Aorta (tissue), 5 donors: ENCODE measurements at places on chromosomes 6 and 20.

GRCh38 chr6:149037051-149037671 is 280.4 kb upstream of the TAB2 start:
- peaks cover 3% of the 10 kb centered on the region for H3K4me1 ChIP-seq
- no peak overlapping the region for H3K27ac ChIP-seq
- H3K4me3 ChIP-seq: no peak overlapping the region
- H3K36me3 ChIP-seq: peaks cover 2% of the 10 kb centered on the region
- no peaks in the 10 kb centered on the region for H3K27me3 ChIP-seq
- no peak for DNase-seq

DNA sequence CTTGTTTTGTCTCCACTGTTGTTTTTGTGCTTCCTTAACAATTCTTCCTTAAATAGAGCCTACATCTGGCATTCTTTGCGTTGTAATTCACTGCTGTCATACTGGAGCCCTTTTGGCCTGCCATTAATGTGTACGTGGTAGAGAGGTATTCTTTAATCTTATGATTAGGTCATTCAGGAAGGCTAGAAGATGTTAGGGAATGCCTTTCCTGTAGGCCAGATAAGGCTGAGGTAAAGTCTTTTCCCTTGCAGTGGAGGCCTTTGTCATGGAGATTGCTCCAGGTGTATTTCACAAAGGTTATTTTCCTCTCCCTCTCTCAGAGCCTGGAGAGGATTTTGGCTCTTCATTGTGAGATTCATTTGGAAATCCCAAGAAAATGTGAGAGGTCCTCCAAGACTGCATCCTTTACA is 146.9 kb downstream of the FUT9 start:
- H3K4me1 ChIP-seq: no peaks in the 10 kb centered on the region
- DNase-seq: no peak
- no peaks in the 10 kb centered on the region for H3K27me3 ChIP-seq
- H3K36me3 ChIP-seq: no peaks in the 10 kb centered on the region
- no peak overlapping the region for H3K27ac ChIP-seq

DNA sequence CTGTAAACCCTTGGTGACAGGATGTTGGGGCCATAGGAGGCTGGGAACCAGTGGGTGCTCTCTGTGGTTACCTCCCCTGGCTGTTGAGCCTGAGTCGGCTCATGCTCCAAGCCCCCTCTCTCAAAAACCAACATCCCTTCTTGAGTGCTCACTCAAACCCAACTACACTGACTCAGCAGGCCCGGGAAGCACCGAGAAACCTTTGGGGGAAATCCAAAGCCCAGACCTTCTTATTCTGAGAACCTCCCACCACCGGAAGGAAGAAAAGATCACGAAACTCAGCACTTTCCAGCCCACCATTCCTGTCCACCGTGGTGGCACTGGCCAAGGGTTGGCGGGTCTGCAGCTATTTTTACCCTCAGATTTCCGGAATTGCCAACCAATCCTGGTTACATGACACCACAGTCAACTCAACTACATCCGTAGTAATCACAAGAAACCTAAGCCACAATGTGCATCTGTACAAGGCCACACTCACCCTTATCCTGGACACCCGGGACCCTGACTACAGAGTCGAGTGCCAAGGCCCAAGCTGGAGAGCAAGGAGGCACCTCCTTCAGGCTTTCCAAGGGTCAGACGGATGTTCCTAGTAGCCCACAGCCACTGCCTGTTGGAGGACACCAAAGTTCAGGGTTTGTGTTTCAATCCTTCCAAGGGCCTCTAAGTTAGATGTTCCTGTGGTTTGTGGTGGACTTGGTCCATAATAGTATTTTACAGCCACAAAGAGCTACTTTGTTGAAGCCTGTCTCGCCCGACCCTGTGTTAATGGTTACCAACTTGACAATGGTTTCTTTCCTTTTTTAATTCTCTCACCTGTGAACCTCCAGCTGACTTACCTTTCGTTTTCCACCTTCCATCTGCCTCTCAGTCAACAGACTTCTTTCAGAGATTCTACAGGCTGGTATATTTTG is 317.0 kb downstream of the CDC5L start:
- H3K36me3 ChIP-seq: no peaks in the 10 kb centered on the region
- H3K27me3 ChIP-seq: no peaks in the 10 kb centered on the region
- H3K4me1 ChIP-seq: no peaks in the 10 kb centered on the region
- DNase-seq: no peak
- H3K4me3 ChIP-seq: no peak overlapping the region

- no peak within 1 kb of the TSS for H3K27ac ChIP-seq
- peak within 1 kb of the TSS; percentile 9 for H3K4me3 ChIP-seq
- H3K27me3 ChIP-seq: no peaks in the 10 kb centered on the region
- no peaks in the 10 kb centered on the region for H3K36me3 ChIP-seq
- H3K4me1 ChIP-seq: no peaks in the 10 kb centered on the region
Observed at GRCh38 chr6:3848925-3849605, at the start of gene FAM50B. Gene FAM50B, plus strand, starts transcription at chr6:3849373. Its CDS starts 439 bp downstream, at chr6:3849812.

DNA sequence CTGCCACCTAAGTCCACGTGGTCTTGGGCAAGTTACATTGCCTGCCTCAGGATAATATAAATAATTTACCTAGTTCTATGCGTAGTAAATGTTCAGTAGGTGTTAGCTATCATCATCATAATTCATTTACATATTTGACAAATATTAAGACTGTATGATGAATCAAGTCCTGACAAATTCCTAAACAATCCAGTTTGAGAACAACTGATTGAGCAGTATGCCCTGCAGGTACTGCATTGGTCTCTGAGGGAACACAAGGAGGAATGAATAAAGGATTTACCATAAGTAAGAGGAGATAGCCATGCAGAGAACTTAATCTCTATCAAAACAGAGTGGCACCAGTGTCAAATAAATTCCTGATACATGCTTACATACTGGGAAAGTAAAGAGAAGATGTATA is 70.4 kb downstream of the SAMD5 start:
- no peak overlapping the region for H3K27ac ChIP-seq
- DNase-seq: no peak
- H3K4me3 ChIP-seq: no peak overlapping the region
- no peaks in the 10 kb centered on the region for H3K27me3 ChIP-seq

GRCh38 chr6:137680705-137681346 is 186.2 kb upstream of the TNFAIP3 start:
- no peak overlapping the region for H3K27ac ChIP-seq
- H3K4me3 ChIP-seq: no peak overlapping the region
- no peaks in the 10 kb centered on the region for H3K36me3 ChIP-seq
- no peak for DNase-seq
- no peaks in the 10 kb centered on the region for H3K27me3 ChIP-seq

DNA sequence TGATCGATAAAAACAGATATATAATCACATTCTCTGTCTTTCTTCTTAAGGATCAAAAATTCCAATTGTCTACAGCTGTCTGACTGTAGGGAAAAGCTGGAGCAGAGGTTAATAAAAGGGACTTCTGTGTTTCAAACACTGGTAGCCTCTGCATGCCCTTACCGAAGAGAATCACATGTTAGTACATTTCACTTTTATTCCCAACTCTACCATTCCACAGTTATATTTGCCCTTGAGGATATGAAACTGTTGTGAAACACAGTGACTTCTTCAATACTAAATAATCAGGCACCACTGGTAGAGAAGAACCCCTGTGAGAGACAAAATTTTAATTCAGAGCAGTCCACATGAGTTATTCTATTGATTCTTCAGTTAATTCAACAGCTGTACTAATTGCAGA is 1187.3 kb upstream of the CITED2 start:
- H3K4me1 ChIP-seq: no peaks in the 10 kb centered on the region
- DNase-seq: no peak
- no peaks in the 10 kb centered on the region for H3K36me3 ChIP-seq
- no peaks in the 10 kb centered on the region for H3K27me3 ChIP-seq
- no peak overlapping the region for H3K27ac ChIP-seq
- H3K4me3 ChIP-seq: no peak overlapping the region

DNA sequence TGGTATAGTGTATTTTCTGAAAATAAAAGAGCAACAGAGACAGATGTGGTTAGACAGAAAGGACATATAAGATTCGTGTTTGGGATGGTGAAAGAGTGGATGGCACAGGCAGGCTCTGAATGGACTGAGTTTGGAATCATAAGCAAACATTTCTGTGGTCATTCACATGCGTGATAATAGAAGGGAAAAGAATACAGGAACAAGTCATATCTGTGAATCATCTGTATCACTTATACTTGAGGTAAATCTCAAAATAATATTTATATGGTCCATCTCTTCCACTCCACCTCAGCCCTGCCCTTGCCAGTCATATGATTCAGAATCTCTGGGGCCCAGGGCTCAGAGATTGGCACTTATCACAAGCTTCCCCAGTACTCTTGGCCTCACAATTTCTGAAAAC is 535.1 kb downstream of the BCKDHB start:
- DNase-seq: no peak
- no peak overlapping the region for H3K4me3 ChIP-seq
- no peaks in the 10 kb centered on the region for H3K36me3 ChIP-seq
- no peaks in the 10 kb centered on the region for H3K27me3 ChIP-seq

DNA sequence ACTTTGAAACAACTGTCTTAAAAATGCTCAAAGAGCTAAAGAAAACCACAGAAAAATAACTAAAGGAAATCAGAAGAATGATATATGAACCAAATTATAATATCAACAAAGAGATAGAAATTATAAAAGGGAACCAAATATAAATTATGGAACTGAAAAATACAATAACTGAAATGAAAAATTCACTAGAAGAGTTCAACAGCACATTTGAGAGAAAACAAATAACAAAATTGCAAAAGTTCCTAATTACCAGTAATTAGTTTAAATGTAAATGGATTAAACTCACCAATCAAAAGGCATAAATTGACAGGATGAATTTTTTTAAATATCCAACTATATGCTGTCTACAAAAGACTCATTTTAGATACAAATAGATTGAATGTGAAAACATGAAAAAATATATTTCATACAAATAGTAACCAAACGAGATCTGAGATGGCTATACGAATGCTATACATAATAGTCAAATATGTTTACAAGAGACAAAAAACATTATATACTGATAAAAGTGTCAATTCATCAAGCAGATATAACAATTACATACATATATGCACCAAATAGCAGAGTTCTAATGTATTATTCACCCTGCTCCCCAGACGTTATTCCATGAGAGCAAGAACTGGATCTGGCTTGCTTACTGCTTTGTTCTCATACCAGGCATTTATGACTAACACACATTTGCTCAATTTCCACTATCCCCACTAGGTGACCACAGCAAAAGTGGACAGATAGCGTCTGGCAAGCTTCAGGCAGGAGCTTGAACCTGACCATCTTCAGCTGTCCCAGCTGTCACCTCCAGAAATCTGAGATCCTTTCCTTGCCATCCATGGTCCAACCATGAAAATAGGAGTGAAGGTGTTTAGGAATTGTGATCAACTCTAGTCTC is 72.4 kb upstream of the SIRPA start:
- no peak overlapping the region for H3K27ac ChIP-seq
- no peaks in the 10 kb centered on the region for H3K36me3 ChIP-seq
- no peak overlapping the region for H3K4me3 ChIP-seq
- H3K4me1 ChIP-seq: no peaks in the 10 kb centered on the region
- no peaks in the 10 kb centered on the region for H3K27me3 ChIP-seq

DNA sequence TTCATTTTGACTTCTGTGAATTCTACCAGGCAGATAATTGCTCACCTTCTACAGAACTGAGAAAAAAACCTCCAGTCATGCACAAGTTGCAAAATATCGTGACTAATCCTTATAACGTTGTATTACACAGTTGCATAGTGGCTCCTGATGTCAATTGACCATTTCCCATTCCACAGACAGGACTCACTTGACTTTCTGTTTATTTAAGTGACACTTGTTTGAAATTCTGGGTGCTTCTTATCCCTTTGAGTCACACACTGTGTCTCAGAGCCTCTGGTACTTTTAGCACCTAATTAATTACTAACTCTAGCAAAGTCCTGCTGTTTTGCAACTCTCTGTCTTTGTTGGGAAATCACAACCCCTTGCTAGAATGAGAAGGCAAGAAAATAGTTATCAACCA is 16.2 kb upstream of the RSPO3 start:
- no peaks in the 10 kb centered on the region for H3K27me3 ChIP-seq
- no peak overlapping the region for H3K27ac ChIP-seq
- no peak for DNase-seq
- H3K4me1 ChIP-seq: no peaks in the 10 kb centered on the region
- no peaks in the 10 kb centered on the region for H3K36me3 ChIP-seq
- H3K4me3 ChIP-seq: no peak overlapping the region

DNA sequence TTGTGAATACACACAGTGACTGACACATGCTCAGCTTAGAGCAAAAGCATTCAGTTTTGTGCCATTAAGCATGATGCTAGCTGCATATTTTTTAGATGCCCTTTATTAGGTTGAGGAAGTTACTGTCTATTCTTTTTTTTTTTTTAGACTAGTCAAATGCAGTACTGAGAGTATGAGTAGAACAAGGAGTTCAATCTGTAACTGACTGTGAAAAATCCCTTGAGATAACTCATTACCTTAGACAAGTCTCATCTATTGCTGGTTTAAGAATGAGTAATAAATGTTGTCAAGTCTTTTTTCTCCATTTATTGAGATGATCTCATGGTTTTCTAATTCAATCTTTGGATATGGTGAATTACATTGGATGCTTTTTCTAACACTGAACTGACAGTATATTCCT is 23.2 kb downstream of the AHI1 start:
- H3K4me1 ChIP-seq: no peaks in the 10 kb centered on the region
- no peak overlapping the region for H3K4me3 ChIP-seq
- peaks cover 5% of the 10 kb centered on the region for H3K36me3 ChIP-seq
- DNase-seq: no peak
- H3K27me3 ChIP-seq: no peaks in the 10 kb centered on the region

DNA sequence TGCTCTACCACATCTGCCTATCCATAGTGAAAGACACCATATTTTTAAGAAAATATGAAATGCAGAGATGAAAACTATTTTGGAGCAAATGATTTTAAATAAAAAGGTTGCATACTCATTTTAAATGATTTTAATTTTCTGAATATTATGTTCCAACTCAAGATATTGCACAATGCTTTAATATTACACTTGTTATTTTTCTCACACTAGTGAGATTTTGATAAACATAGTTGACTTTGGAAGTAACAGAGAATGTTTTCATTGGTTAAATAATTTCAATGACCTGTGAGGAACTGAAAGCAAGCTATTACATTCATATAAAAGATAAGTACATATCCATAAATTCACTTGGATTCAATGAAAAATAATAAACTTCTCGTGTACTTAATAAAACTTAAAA is 7.2 kb upstream of the TMEM30A start:
- no peak overlapping the region for H3K27ac ChIP-seq
- H3K27me3 ChIP-seq: no peaks in the 10 kb centered on the region
- no peak for DNase-seq

DNA sequence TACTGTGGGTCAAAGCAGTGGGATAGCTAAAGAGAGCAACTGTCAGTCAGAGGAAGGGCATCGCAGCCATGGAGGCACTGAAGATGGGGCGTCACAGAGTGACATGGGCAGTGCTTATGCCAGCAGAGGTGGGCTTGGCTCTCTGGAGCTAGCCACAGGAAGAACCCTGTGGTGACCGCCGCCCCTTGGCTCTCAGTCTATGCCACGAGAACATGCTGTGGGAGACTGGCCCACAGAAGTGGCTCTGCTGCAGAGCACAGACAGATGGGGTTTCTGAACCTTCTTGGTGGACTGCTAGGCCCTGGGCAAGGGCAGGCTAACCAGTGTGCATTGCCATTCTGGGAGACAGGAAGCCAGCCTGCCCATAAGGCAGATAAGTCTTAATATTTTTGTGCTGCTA is 290.0 kb upstream of the SUPT3H start:
- no peak for DNase-seq
- no peaks in the 10 kb centered on the region for H3K36me3 ChIP-seq
- H3K27ac ChIP-seq: no peak overlapping the region
